ENCODE measurements at places on chromosomes 2 and 18. TPM values are rescaled to one million over a fixed set of nuclear protein-coding genes. Genes with fewer than 3 reads are reported as not detected.
A peak's percentile ranks its signal among the peaks of the same experiment; 100 is the strongest.

Gene GCG
- total RNA-seq: not detected

Gene KLHL14
- total RNA-seq: 0.05 TPM

Gene STK39
- total RNA-seq: 41.0 TPM

- no peaks in the 10 kb centered on the region for H3K4me1 ChIP-seq
- DNase-seq: no peak
- no peaks in the 10 kb centered on the region for H3K27me3 ChIP-seq
- H3K36me3 ChIP-seq: no peaks in the 10 kb centered on the region
- no peak overlapping the region for H3K27ac ChIP-seq
These were observed 106.1 kb upstream of the NETO1 start for GRCh38 chr18:72973841-72974240.

- H3K27me3 ChIP-seq: no peaks in the 10 kb centered on the region
- no peak overlapping the region for H3K27ac ChIP-seq
- DNase-seq: no peak
- H3K4me1 ChIP-seq: no peaks in the 10 kb centered on the region
These were observed 81.0 kb downstream of the EDAR start for GRCh38 chr2:108907822-108908712.

- H3K4me1 ChIP-seq: peaks cover 52% of the 10 kb centered on the region
- H3K36me3 ChIP-seq: peaks cover 2% of the 10 kb centered on the region
- peak overlapping the region; percentile 86 for H3K4me3 ChIP-seq
These were observed 120.2 kb downstream of the NFATC1 start for GRCh38 chr18:79515944-79516351.

DNA sequence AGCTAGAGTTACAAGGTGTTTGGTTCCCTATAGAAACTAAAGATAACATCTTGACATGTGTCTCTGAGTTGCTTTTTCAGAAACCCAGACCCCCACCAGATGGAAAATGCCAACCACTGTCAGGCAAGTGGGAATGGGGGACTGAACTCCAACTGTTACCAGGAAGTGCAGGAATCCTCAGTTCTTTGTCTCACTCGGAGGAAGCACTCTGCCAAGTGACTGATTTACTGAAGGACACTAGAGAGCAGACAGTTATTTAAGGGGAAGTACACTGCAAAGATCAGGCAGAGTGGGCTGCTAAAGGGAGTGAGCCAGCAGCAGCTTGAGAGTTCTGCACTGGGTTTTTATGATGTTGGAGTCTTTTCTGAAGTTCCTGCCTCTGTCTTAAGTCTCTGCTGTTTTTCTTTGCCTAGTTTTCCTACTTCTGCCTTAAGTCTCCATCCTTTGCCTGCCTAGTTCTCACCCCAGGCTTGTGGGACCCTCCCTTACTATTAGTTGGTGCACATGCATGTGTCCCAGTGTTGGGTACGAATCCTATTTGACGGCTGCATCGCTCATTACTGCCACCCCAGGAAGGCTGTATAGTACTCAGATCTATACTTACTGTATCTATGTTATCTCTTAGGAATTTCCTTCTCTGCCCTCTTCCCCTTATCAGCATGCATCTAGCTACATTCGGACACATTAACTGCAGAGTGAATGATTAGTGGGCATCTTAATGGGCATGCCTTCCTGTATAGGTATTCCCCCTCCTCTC, 97.1 kb downstream of the TEX51 start:
- no peak overlapping the region for H3K4me3 ChIP-seq
- H3K4me1 ChIP-seq: peaks cover 2% of the 10 kb centered on the region
- H3K36me3 ChIP-seq: no peaks in the 10 kb centered on the region
- no peak for DNase-seq

Gene DRC1
- total RNA-seq: not detected

DNA sequence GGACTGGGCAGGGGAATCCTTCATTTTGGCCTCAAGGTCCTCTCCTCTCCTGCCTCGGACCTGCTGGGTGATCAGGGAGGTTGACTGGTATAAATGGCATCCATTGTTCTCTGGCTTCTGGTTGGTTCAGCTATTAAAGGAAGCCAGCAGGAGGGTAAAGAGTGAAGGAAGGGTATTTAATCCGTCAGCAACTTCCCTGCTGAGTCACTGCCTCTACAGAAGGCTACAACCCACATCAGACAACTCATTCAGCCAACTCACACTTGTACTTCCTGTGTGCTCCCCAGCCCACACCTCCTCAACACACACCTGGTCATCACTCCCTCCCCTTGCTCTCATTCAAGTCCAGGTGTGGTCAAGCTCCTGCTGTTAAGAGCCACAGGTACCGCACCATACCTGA, 68.3 kb upstream of the MRPS9 start:
- no peak for DNase-seq
- H3K36me3 ChIP-seq: peaks cover 2% of the 10 kb centered on the region
- H3K27ac ChIP-seq: no peak overlapping the region
- H3K4me3 ChIP-seq: no peak overlapping the region

DNA sequence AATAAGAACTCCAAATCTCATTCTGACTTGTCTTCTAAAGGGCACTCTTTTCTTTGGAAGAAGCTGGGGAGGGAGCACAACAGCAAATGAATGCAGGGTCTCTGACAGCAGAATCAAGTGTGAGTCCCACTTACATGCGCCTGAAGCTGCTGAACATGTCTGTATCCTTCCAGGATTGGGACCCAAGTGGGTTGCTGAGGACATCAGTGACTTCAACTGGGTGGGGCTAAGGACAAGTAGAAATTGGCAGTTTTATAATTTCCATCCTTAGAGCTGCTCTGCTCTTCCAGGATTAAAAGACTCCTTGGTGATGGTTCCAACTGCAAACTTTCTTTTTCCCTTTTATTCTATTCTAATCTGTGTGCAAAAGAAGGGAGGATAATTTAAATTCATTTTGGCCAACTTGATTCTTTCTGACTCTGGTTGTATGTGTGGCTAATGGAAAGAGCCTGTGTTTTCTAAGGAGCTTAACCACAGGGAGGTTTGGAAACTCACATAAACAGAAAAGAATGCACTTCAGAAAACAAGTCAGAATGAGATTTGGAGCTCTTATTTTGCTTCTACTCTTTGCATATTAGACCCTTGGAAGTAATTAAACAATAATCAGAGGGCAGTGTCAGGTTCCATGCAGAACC, 20.6 kb downstream of the ANTXR1 start:
- no peak overlapping the region for H3K27ac ChIP-seq
- H3K27me3 ChIP-seq: peaks cover 43% of the 10 kb centered on the region
- H3K4me3 ChIP-seq: no peak overlapping the region
- H3K36me3 ChIP-seq: no peaks in the 10 kb centered on the region
- DNase-seq: no peak
- no peaks in the 10 kb centered on the region for H3K4me1 ChIP-seq

DNA sequence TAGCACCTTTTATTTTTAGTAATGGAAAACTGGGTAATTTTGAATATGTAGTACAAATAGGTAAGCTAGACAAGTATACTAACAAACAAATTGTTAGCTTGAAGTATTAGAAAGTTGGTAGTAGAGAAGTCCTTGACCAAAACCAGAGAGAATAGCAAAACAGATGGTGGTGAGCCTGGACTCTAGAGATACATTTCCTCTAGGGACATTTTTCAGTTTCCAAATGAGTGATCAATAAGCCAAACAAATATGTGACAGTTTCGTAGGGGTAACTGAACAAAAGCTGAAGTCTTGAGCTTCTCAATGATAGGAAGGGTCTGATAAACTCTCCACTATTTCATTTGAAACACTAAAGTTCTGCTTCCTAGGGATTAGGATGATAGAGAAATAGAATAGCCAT, 692.0 kb upstream of the FAM98A start:
- H3K4me1 ChIP-seq: no peaks in the 10 kb centered on the region
- no peak for DNase-seq
- no peak overlapping the region for H3K27ac ChIP-seq
- H3K4me3 ChIP-seq: no peak overlapping the region
- no peaks in the 10 kb centered on the region for H3K36me3 ChIP-seq

Gene CIDEA
- not detected for total RNA-seq

Gene RNF181
- total RNA-seq: 114 TPM

Gene TFPI
- total RNA-seq: 0.05 TPM

- peaks cover 3% of the 10 kb centered on the region for H3K36me3 ChIP-seq
- H3K4me1 ChIP-seq: peaks cover 30% of the 10 kb centered on the region
- H3K27ac ChIP-seq: no peak overlapping the region
These were observed 204.9 kb downstream of the FAM210A start for GRCh38 chr18:13521418-13521817.

Gene ABCB11
- total RNA-seq: not detected

GRCh38 chr18:50494569-50494968, 65.3 kb upstream of the MAPK4 start:
- H3K27me3 ChIP-seq: peaks cover 12% of the 10 kb centered on the region
- H3K36me3 ChIP-seq: no peaks in the 10 kb centered on the region
- H3K4me1 ChIP-seq: no peaks in the 10 kb centered on the region
- no peak overlapping the region for H3K4me3 ChIP-seq
- DNase-seq: no peak
- no peak overlapping the region for H3K27ac ChIP-seq

GRCh38 chr18:63179422-63179821, 140.1 kb downstream of the BCL2 start:
- peaks cover 97% of the 10 kb centered on the region for H3K4me1 ChIP-seq
- peaks cover 29% of the 10 kb centered on the region for H3K36me3 ChIP-seq
- H3K27me3 ChIP-seq: no peaks in the 10 kb centered on the region
- H3K4me3 ChIP-seq: peak overlapping the region; percentile 57
- peak overlapping the region; percentile 80 for H3K27ac ChIP-seq
- no peak for DNase-seq

Gene SERPINB2
- total RNA-seq: not detected

Gene SPEG
- 4.8 TPM for total RNA-seq

Gene SCN9A
- 0.12 TPM for total RNA-seq

GRCh38 chr2:165874445-165875039, 79.0 kb downstream of the TTC21B start:
- H3K27me3 ChIP-seq: no peaks in the 10 kb centered on the region
- no peaks in the 10 kb centered on the region for H3K36me3 ChIP-seq
- H3K27ac ChIP-seq: no peak overlapping the region
- H3K4me3 ChIP-seq: peak overlapping the region; percentile 25
- H3K4me1 ChIP-seq: peaks cover 34% of the 10 kb centered on the region

GRCh38 chr2:127663566-127664064, 11.7 kb downstream of the LIMS2 start:
- DNase-seq: no peak
- peaks cover 3% of the 10 kb centered on the region for H3K4me1 ChIP-seq
- peaks cover 45% of the 10 kb centered on the region for H3K27me3 ChIP-seq
- H3K4me3 ChIP-seq: no peak overlapping the region
- H3K36me3 ChIP-seq: no peaks in the 10 kb centered on the region
- no peak overlapping the region for H3K27ac ChIP-seq

- H3K4me3 ChIP-seq: no peak overlapping the region
- no peak for DNase-seq
- H3K36me3 ChIP-seq: no peaks in the 10 kb centered on the region
- no peaks in the 10 kb centered on the region for H3K27me3 ChIP-seq
- H3K27ac ChIP-seq: no peak overlapping the region
- peaks cover 7% of the 10 kb centered on the region for H3K4me1 ChIP-seq
These were observed 309.5 kb upstream of the CCDC68 start for GRCh38 chr18:55268628-55269275.

DNA sequence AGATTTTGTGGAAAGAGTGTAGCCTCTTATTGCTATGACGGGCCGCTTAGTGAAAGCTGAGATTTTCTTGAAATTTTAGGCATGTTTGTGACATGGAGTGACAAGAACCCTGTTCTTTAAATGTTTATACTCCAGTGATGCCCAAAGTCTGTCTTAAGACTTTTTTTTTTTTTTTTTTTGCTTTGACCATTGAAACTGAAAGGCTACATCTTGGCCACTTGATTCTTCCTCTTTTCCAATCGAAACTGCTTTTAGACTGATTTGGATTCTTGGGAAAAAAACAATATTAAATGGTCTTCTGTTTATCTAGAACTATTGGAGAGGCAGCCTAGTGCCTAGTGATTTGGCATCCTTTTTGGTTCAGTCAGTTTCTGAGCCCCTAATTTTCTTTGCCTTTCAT, 2.4 kb upstream of the SLC8A1 start:
- no peak for DNase-seq
- peaks cover 4% of the 10 kb centered on the region for H3K36me3 ChIP-seq
- peaks cover 27% of the 10 kb centered on the region for H3K4me1 ChIP-seq
- H3K4me3 ChIP-seq: no peak overlapping the region
- H3K27me3 ChIP-seq: peaks cover 52% of the 10 kb centered on the region
- H3K27ac ChIP-seq: no peak overlapping the region

DNA sequence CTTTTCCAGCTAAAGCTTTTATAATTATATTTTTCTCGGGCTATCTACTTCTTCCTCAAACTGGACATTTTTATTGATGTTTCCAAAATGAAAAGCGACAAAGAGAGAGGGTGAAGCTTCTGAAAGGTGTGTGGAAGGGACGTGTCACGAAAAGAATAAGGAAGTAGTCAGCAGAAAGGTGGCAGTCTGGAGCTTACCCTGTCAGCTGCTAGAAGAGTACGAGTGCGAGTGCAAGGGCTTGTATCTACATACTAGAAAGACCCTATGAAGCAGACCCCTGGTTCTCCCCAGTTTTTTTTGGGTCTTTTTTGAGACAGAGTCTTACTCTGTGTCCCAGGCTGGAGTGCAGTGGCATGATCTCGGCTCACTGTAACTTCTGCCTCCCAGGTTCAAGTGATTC, 14.6 kb downstream of the FHL2 start:
- no peaks in the 10 kb centered on the region for H3K27me3 ChIP-seq
- no peak overlapping the region for H3K27ac ChIP-seq
- no peaks in the 10 kb centered on the region for H3K36me3 ChIP-seq
- H3K4me1 ChIP-seq: no peaks in the 10 kb centered on the region
- no peak for DNase-seq

GRCh38 chr2:175836361-175836760, 165.7 kb downstream of the LNPK start:
- no peak for DNase-seq
- no peak overlapping the region for H3K27ac ChIP-seq
- H3K4me3 ChIP-seq: no peak overlapping the region
- H3K4me1 ChIP-seq: no peaks in the 10 kb centered on the region
- H3K36me3 ChIP-seq: no peaks in the 10 kb centered on the region

- no peaks in the 10 kb centered on the region for H3K36me3 ChIP-seq
- DNase-seq: no peak
- H3K4me1 ChIP-seq: no peaks in the 10 kb centered on the region
- H3K4me3 ChIP-seq: no peak overlapping the region
- no peak overlapping the region for H3K27ac ChIP-seq
These were observed 771.7 kb downstream of the CPS1 start for GRCh38 chr2:211328126-211328525.

Gene SPDYA
- 1.1 TPM for total RNA-seq

DNA sequence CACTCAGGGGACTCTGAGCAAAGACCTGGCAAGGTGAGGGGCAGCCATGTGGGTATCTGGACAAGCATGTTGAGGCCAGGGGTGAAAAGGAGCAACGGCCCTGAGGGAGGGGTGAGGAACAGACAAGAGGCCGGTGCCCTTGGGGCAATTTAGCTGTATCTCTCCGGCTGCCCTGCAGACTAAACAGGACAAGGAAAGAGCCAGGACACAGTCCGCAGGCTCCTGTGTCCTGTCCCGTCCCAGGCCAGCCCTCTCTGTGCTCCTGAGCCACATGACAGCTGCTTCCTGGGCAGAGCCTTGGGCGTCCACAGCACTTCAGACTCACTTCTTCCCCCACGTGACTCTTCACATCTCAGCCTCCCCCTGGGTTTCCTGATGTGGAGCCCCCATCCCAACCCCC, 206.1 kb downstream of the KLHL29 start:
- no peaks in the 10 kb centered on the region for H3K4me1 ChIP-seq
- no peak overlapping the region for H3K4me3 ChIP-seq

- peaks cover 12% of the 10 kb centered on the region for H3K27me3 ChIP-seq
- no peak for DNase-seq
- H3K36me3 ChIP-seq: no peaks in the 10 kb centered on the region
- no peak overlapping the region for H3K27ac ChIP-seq
- no peak overlapping the region for H3K4me3 ChIP-seq
These were observed 9.6 kb downstream of the SNTG2 start for GRCh38 chr2:960061-960736.

GRCh38 chr2:207164006-207164831, 1.5 kb downstream of the KLF7 start:
- H3K4me1 ChIP-seq: peaks cover 65% of the 10 kb centered on the region
- peak overlapping the region; percentile 75 for H3K27ac ChIP-seq
- H3K4me3 ChIP-seq: peak overlapping the region; percentile 95
- peaks cover 10% of the 10 kb centered on the region for H3K36me3 ChIP-seq
- peak; percentile 16 for DNase-seq
- no peaks in the 10 kb centered on the region for H3K27me3 ChIP-seq

All from activated T-cell treated with anti-CD3 and anti-CD28 coated beads, Interleukin-2, amount 50 U/mL, for 72 hours (primary cell).